ENCODE measurements at places on chromosomes 6 and 20. TPM values are rescaled to one million over a fixed set of nuclear protein-coding genes. Genes with fewer than 3 reads are reported as not detected.

DPPA5 gene
- not detected for total RNA-seq

ECT2L gene
- total RNA-seq, result 0.43 TPM

C6orf15 gene
- not detected for total RNA-seq

SLC26A8 gene
- total RNA-seq, result 0.15 TPM

BPIFB4 gene
- not detected for total RNA-seq

ACTL10 gene
- 1.2 TPM for total RNA-seq

E2F1 gene
- total RNA-seq, result 0.86 TPM
